Skeletal muscle cell (primary cell): ENCODE measurements at places on chromosomes 1 and 21.
A peak's percentile ranks its signal among the peaks of the same experiment; 100 is the strongest.

GRCh38 chr1:1155258-1155657 is 18.4 kb upstream of the TTLL10 start:
- no peak for DNase-seq

- DNase-seq: no peak
Observed at GRCh38 chr1:108845446-108845845, 11.4 kb downstream of the AKNAD1 start.

DNA sequence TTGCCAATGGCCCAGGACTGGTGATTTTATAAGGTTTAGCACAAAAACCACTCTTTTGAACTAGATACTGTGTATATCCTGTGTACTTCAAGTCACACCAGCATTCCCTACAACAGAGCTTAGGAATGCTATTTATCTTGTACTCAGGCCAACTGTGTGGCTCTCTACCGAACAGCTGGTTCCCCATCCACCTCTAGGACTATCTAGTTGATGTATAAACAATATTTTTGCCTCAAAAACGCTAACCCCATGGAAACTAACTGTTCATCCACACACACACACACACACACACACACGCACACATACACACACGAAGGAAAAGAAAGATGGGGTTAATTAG is 28.7 kb upstream of the SLC45A3 start:
- peak; percentile 44 for DNase-seq

DNA sequence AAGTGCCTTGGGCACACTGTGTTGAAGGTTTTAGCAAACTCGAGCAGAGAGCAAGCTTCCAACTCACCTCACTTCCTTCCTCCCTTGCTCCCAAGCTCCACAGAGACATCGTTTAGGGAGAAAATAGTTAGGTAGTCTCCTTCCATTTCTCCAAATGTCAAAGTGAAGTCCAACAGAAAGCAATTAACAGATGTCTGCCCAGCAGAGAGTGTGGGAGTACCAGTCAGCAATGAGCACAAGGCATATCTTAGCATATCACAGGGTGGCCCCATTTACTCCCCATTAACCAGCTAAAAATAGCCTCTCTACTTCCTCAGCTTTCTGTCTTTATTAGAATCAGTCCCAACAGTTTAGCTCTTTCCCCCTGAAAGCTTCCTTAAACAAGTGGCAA is 334.2 kb upstream of the CAMK1G start:
- DNase-seq: no peak

GRCh38 chr1:66867501-66867900 is 57.2 kb downstream of the DNAI4 start:
- DNase-seq: no peak

DNA sequence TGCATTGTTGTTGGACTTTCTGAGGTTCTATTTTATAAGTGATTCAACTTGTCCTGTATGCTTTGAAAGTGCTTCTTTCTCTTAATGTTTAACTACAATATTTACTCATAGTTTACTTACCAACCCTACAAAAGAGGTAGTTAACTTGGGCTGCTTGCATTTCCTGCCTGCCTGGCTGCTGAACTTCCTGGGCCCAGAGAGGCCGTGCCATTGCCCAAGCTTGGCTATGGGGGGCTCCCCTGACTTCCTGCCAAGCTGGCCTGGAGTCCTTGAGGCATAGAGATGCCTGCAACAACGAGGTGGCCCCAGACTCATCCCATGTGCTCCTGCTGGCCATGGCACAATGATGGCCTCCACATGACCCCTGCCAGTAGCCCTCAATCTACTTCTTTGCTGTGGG is 361.6 kb upstream of the PLD5 start:
- no peak for DNase-seq

GRCh38 chr1:204445860-204446412 is 34.3 kb upstream of the PPP1R15B start:
- no peak for DNase-seq

GRCh38 chr1:61221642-61222041 is 139.3 kb downstream of the NFIA start:
- no peak for DNase-seq

- DNase-seq: no peak
Observed at GRCh38 chr1:67224856-67225255, 58.6 kb downstream of the IL23R start.

DNA sequence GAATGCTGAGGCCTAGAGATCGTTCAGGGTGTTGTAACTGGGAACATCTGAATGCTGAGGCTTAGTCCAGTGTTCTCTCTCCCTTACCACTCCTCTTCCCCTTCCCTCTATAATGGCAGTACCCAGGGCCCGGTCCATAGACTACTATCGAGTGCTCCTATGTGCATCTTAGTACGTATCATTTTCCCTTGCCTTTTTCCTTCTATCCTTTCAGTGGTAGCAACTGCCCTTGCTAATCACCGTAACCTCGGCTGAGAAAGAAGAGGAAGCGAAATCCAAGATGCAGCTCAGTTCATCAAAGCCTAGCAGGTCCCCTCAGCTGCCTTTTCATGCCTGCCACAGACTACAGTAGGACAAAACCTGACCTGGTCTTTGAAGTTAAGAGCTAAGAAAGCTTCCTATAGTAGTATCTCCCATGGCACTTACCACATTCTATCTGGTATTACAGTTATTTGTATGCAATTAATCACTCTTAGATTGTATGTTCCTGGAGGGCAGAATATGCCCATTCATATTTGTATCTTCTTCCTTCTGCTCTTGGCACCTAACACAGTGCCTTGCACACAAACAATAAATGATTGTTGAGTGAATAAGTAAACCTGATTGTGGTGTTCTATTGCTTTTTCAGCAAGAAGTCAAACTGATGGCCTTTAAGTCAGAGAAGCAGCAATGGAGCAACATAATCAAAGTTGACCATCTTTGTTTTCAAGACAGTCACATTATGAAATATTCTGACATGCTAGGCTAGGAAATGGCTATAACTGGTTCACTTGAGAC is 22.4 kb downstream of the CNIH4 start:
- DNase-seq: no peak

DNA sequence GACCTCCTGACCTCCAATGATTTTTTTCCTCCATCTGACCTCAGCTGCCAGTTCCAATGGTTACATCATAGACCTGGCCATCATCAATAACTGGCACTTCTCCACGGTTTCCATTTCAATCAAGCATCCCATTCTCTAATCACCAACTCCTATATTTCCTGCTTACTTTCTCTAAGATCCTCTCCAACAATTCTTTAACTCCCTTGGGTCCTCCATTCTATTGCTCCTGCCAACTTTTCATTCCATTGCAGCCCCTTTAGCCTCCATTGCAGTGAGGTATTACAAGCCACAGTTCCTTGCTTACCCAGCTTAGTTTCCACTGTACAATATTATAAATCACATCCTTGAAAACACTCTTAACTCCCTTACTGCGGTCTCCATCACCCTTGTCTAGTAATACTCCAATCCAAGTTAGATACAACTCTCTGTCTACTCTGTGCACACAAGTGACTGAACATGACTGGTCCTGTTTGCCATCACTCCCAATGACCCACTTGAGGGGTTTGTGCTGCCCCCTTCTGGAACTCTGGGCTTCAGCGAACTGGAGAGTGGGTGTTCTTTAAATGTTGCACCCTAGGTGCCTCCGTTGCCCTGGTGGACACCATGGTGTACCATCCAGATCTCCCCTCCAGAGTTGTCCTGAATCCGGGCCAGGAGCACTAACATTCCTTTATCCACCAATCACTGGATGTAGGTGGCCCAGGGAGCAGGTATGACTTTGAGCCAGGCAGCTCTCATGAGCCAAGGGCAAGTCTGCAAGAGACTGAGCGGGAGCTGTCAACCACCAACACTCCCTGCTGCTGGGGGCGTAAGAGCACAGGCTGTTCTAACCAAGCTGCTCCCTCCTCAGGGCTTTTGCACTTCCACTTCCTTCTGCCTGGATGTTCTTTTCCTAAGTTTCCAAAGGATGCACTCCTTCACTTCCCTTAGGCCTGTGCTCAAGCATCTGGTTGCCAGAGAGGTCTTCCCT is 3.7 kb upstream of the FNDC7 start:
- peak; percentile 67 for DNase-seq

DNA sequence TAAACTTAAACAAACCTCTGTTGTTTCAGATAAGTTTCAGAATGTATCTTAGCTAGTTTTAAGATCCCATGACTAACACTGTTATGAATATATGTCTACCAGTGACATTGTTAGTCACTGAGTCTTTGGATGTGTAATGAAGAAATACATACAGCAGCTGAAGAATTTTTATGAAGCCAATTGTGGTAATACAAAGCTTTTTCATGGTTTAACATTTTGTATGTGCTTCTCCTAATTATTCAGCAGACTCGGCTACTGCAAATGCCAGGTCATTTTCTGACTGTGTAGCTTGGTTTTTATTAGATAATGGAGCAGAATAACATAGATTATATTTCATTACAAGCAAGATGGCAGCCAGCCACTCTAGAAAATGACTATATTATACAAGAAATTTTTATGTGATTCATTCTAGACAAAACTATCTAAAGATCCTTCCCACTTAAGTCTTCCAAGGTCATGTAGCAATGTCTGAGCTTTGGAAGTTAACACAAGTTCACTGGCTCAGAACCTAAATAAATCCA is 147.8 kb downstream of the TNFSF18 start:
- no peak for DNase-seq

- no peak for DNase-seq
Observed at GRCh38 chr1:31790140-31790539, 25.7 kb downstream of the SPOCD1 start.

- no peak for DNase-seq
Observed at GRCh38 chr1:234715252-234716014, 105.5 kb upstream of the IRF2BP2 start.

- no peak for DNase-seq
Observed at GRCh38 chr1:94697839-94698238, 122.3 kb upstream of the SLC44A3 start.

GRCh38 chr21:44718571-44718970 is 7.2 kb upstream of the TSPEAR start:
- DNase-seq: no peak

DNA sequence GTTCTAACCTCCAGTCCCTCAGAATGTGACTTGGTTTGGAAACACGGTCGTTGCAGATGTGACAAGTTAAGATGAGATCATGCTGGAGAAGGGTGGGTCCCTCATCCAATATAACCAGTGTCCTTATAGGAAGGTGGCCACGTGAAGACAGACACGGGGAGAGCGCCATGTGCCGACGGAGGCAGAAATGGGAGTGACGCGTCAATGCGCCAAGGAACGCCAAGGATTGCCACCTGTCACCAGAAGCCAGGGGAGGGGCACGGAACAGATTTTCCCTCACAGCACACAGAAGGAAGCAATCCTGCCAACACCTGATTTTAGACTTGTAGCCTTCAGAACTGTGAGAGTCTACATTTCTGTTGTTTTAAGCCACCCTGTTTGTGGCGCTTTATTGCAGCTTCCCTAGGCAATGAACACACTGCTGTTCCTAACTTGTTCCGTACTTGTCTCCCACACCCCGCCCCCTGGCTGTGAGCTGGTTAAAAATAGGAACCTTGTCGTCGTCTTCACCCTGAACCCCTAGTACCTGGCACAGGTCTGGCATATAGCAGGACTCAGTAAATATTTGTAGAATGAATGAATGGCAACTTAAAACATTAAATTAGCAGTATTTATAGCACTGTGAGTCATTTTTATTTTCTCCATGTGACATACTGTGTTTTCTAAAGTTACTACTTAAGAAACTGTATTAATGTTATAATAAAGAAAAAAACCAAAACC is 14.2 kb downstream of the RIMS3 start:
- no peak for DNase-seq

DNA sequence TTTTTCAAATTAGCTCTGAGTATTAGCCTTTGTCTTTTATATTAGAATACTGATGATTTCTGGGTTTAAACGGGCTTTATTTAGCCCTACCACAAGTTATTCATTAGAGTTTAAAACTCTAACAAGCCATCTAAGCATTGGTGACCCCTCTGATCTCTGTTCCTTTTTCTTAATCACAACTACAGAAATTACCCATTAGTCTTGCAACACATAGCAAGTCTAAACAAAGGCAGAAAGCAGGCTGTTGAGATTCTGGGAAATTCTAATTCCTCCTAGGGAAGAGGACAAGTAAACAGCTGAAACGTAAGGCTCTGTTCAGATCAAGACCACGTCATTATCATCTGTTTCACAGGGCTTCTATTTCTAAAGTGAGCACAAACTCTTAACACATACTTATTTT is 491.2 kb upstream of the ZRANB2 start:
- DNase-seq: no peak

DNA sequence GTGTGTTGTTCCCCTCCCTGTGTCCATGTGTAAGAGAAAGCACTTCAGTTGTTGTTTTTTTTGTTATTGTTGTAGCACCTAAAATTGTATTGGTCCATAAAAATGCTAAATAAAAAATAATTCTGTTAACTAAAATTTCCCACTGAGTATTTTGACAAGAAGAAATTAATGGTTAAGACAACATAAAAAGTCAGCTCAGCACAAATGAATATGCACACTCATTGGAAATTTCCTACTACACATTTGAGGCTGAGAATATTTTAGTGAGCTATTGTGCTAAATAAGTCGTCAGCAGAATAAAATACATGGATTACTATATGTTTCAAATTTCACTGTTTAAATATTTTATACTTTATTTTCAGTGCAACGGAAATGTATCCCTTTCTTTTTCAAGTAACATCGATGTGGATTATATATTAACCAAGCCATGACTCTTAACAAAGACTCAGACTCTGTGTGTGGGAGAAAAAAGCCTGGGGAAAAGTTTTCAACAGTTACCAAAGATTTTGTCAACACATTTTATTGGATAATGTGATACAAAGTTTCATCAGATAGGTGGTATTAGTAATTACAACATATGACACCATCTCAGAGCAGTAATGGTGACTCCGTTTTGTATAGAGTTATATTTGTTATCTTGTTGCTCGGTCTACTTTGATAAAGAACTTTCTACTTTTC is 63.4 kb downstream of the LYPLAL1 start:
- no peak for DNase-seq

DNA sequence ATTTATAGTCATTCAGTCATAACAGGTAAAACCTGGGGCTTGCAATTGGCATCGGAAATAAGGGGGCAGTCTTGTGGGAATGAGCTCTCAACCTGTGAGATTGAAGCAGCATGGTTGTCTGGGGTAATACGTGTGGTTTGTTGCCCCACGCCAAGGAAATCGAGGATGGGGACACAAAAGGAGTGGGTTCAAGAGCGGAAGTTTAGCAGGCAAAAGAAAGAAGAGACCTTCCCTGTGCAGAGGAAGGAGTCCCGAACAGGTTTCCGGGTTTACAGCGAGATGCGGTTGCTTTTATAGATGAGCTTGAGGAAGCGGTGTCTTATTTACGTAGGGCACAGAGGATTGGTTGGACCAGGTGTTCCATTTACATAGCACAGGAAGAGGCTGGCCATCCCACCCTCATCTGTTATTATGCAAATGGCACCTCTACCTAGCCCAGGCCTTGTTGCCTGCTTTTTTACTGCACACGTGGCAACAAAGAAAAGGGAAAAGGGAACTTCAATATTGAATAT is 37.3 kb downstream of the IFNAR1 start:
- no peak for DNase-seq
